ENCODE measurements at places on chromosomes 6 and 20.

DNA sequence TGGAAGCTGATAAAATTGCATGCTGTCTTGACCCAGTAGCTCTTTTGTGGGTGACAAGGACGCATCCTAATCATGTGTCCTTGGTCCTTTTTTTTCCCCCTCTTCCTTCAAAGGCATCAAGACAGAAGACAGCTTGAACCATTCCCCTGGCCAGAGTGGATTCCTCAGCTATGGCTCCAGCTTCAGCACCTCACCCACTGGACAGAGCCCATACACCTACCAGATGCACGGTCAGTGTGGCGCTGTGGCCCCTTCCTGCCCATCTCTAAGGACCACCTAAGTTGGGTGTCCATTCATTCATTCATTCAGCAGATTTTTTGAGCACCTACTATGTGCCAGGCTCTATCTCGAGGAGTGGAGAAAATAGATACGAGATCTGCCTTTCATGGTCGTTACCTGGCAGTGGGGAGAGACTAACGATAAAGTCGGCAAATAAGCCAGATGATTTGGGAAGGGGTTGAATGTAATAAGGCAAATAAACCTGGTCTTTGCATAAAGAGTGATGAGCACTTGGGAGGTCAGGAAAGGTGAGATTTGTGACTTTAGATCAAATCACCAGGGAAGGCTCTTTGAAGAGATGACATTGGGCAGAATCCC lies 121.5 kb downstream of the EYA2 start:
- no peak for DNase-seq

GRCh38 chr6:43907789-43908472 lies 137.9 kb downstream of the VEGFA start:
- DNase-seq, result no peak

DNA sequence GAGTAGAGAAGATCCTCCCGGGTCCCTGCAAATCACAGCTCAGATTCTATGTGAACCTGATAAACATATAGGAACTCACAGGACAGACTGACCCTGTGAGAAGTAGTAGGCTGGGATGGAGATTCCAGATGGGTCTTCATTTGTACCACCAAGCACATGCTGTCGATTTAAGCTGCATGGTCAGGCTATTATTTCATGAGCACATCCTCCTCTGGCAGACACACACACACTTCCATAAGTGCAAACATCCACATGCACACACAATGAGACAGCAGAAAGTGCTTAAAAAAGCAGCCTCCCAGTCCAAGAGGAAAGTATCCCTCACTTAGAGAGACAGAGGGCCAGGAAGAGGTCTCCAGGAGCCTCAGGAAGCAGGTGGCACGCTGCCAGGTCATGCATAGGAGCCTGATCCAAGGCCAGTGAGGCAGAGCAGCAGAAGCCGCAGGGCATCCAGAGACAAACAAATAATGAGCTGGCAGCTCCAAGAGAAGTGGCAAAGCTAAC lies 131.8 kb downstream of the UNC5CL start:
- DNase-seq, result peak; percentile 70

- DNase-seq, result no peak
Measured at GRCh38 chr6:91751526-91751925, 1164.7 kb upstream of the MAP3K7 start.

GRCh38 chr20:48766205-48766604 lies 61.6 kb downstream of the PREX1 start:
- no peak for DNase-seq

GRCh38 chr6:84753173-84753572 lies 11.2 kb downstream of the TBX18 start:
- no peak for DNase-seq

- no peak for DNase-seq
Measured at GRCh38 chr6:43773980-43774775, 4.2 kb downstream of the VEGFA start.

DNA sequence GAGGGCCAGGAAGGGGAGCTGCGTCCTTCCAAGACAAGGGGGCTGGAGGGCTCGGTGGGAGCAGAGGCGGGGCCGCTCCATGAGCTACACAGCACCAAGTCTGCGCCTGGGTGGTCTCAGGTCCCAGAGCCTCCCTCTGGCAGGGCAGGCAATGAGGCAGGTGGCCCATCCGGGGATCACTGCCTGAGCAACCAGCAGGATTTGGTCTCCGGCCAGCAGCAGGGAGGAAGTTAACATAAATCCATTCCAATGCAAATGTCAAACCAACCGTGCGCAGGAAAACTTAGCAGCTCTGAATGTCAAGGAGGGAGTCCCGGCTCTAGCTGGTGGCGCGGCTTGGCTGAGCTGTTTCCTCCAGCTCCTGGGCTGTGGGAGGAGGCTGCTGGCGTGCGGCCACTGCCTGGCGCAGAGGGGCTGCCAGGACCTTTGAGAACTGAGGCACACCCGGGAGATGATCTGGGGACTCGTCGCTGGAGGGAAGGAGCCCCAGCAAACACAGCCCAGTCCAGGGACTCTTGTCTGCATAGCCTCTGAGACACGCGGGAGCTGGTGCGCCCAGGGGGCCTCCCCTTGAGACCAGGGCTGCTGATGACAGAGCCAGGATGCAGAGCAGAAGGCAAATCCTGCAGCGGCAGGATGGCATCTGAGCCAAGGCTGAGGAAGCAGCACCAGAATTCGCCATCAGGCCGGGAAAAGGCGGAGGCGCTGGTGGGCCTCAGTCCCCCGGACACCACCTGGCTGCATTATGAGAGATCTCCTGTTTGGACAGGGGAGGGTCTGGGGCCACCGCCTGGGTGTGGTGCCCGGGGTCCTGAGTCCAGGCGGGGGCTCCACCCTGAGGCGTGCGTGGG lies 33.1 kb upstream of the CHRNA4 start:
- DNase-seq, result no peak

DNA sequence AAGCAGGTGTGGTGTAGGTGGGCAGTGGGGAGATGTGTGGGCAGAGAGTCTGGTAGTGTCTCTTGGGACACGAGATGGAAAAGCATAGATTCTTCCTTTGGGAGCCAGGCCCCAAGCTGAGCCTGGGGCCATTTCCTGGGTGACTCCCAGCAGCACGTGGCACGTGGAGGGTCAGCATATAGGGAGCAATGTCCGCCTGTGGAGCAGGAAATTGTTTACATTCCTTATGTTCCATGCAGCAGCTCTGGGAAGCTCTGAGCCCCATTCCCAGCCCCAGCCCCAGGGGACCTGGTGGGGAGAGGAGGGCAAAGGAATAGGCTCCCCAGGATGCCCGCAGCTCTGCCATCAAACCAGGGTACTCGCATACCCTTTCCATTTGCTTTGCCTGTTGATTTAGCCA lies 57.6 kb downstream of the DAAM2 start:
- no peak for DNase-seq

GRCh38 chr6:166006900-166007301 lies 160.8 kb downstream of the TBXT start:
- no peak for DNase-seq

- DNase-seq, result no peak
Measured at GRCh38 chr6:7154341-7155139, 46.8 kb downstream of the RREB1 start.

DNA sequence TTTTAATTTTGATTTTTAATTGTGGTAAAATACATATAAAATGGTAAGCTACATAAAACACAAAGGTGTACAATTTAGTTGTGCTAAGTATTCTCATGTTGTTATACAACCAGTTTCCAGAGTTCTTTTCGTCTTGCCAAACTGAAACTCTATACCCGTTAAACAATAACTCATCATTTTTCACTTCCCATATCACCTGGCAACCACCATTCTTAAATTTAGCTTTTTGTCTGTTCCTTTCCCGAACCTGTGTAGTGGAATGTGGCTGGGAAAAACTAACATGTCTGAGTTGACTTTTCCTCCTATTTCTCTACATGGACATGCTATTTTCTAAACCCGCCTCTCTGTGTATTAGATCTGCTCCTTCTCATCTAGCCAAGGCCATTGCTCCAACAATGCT lies 27.6 kb downstream of the RPRD1B start:
- DNase-seq, result no peak

DNA sequence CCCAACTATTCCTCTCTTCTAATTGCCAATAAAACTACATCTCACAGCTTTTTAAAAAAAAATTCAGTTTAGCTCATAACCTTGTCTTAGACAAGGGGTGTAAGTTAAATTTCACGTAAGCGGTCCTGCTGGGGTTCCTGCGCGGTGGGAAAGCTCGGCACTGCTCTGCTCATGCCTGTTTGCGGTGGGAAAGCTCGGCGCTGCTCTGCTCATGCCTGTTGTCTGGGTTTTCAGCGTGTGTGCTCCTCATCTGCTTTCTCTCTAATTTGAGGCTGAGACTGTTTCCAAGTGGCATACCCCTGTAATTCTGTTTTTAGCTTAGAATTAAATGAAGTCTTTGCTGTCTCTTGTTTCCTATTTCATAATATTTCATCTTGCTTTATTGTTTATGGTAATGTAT lies 18.6 kb downstream of the ARID1B start:
- DNase-seq, result no peak

- no peak for DNase-seq
Measured at GRCh38 chr6:166335378-166336302, 6.7 kb downstream of the SFT2D1 start.

DNA sequence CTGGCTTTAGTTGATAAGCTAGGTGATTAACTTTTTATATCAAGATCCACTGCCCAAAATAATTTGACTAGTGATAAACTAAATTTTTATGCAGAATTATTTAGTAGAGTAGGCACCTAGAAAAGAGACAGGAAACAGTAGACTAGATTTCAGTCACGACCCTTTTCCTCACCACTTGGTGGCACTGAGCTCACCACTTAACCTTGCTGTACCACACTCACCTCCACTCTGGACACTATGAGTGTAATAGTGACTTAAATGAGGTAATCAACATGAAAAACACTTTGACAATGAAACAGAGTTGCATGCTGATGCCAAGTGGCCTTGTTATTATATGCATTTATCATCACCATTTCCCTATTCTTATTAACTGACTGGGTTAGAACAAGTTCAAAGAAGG lies 730.4 kb downstream of the KIF16B start:
- no peak for DNase-seq

DNA sequence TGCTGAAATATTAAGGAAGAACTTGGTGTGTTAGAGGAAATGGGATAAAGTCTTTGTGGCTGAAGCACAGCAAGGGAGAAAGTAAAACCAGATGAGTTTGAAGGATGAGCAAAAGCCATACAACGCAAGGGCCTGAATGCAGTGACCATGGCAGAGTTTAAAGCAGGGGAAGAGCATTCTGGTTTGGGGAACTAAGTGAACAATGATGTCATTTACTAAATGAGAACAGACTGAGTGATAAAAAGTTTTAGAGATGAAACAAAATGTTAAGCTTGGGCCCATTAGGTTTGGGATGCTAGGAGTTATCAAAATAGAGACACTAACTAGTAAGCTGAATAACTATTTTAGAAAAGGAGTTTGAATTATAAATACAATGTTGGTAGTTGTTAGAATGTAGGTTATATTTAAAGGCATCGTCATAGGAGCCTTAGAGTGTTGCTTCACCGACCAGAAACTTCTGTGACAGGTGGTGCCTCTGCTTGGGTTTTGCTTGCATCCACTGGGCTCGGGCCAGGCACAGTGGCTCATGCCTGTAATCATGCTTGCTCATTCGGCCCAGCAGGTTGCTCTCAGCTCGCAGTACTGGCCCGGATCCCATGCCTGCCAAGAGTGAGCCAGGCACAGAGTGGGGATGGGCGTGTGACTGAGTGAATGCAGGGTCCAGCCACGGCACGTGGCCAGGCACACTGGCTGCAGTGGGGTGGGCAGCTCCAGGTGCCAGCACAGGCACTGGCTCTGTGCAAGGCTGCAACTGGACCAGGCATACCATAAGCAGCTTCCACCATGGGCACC lies 37.4 kb upstream of the OPRM1 start:
- DNase-seq, result no peak

GRCh38 chr6:53069427-53069826 lies 4.2 kb downstream of the FBXO9 start:
- no peak for DNase-seq

All from SHP77 (cell line).